Cerebellum (tissue), 4 donors: ENCODE measurements at places on chromosomes 1 and 21.

DNA sequence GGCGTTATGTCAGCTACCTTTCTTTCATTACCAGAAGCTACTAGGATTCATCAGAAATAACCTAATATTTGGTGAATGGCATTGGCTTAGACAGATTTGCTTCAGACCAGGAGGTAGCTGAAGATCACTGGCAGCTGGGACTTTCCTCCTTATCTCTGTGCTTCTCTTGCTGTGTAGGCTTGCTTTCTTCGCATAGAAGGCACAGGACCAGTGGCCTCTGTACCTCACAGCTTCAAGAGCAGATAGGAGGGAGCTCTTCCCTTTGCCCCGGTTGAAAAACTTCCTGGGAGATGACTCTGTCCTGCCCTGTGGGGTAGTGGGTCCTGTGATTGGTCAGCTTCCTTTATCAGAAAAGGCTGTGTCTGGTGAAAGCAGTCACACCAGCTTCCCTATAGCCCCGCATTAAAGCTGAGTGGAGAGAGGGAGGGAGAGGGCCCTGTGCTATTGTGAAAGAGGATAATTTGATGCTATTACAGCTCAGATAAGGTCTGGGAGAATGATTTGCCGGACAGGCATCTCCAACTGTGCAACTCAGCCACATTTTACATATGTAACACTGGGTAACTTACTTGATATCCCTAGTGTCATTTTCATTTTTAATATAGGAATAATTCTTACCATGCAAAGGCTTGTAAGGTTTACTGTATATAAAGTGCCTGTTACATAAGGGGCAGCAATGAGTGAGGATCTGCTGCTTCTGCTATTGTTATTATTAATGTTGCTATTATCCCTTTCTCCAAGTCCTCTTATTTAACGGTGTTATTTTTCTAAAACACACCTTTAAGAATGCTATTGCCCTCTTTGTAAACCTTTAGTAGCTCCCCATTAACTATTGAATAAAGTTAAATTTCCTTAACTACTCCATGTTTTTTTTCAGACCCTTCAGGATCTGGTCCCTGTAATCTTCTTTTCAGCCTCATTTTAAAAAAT is 31.6 kb downstream of the OSBPL9 start:
- no peak for DNase-seq

DNA sequence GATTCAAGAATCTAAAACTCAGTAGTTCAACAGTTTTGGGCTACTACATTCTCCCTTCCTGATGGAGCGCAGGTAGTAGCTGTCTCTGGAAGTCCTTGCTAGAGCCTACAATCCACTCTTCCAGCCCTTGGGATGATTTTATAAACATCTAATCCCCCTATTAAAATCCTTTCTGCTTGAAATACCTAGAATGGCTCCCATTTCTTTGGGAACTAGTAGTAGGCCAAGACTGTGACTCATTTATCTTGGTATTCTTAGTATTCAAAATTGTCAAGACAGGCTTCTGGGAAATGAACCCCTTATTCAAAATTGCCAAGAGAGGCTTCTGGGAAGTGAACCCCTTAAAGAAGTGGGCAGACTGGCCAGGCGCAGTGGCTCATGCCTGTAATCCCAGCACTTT is 142.5 kb upstream of the FGGY start:
- DNase-seq: no peak

GRCh38 chr21:45330075-45330781 is 42.5 kb upstream of the POFUT2 start:
- DNase-seq: no peak

DNA sequence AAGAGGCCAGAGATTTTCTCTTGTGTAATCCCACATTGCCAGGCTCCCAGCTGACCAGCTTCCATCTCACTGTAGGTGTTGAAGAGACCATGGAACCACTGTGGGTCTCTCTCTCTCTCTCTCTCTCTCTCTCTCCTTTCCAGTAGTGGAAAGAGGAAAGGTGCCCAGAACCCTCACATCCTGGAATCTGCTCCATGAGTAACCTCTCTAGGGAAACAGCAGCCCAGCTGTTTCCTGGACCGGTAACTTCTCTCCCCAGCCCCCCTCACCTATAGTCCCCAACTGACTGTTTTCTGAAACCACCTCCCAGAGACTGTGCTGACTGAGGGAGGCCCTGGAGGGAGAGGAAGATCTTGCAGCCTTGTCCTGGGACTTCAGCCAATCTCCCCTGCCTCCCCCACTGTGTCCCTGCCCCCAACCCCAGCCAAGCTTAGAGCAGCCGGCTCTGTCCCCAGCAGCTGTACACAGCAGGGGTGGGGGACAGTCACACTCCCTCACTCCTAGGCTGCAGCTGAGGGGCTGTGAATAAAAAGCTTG is 20.6 kb upstream of the SLC45A3 start:
- no peak for DNase-seq

- no peak for DNase-seq
Measured at GRCh38 chr1:36206323-36206858, 17.9 kb upstream of the THRAP3 start.

- DNase-seq: no peak
Measured at GRCh38 chr1:240608707-240609106, 3.2 kb downstream of the GREM2 start.

- no peak for DNase-seq
Measured at GRCh38 chr1:44631333-44631646, 43.0 kb downstream of the TMEM53 start.

GRCh38 chr1:25628741-25629421 is 12.3 kb downstream of the MAN1C1 start:
- DNase-seq: no peak

DNA sequence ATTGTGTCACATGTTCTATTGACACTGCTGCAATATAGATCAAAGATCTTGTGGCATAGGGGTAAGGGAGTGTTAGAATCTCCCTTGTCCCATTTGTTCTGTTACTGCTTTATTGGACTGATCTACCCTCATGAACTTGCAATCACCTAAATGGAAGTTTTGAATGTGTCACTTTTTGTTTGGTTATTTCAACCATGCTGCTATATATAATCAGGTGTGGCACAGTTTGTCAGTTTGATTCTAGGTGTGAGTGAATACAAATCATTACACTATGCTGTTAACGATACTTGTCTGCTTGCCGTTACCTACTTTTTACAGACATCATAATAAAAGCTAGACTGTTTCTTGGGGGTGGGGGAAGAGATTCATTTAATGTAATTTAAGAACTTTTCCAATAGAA is 82.6 kb downstream of the MAB21L3 start:
- no peak for DNase-seq

- no peak for DNase-seq
Measured at GRCh38 chr1:89176971-89177370, 1.2 kb upstream of the GBP7 start.

- DNase-seq: no peak
Measured at GRCh38 chr1:52189898-52190480, 48.1 kb downstream of the ZFYVE9 start.

GRCh38 chr1:27574871-27575831 is 28.8 kb downstream of the AHDC1 start:
- DNase-seq: no peak
